HAP-1 (cell line): ENCODE measurements at places on chromosomes 6 and 20.

DNA sequence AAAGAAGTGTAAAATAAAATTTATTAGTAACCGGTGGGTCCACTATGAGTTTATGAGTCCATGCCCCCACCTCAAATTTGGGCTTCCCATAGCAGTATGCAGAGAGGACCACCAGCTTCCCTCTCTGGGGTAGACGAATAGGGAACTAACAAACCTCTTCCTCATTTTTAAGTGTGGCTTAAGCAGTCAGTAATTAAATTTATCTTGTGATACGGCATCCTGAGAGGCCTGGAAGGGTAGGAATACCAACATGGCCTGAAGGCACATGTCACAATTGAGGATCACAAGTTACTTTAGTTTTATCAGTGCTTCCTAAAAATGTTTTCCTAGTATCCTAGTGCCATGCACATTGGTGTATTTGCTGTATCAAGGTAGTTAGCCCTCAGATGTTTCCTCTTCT lies 239.9 kb downstream of the HIVEP2 start:
- DNase-seq = no peak

GRCh38 chr20:50133474-50134217 lies 19.9 kb downstream of the PEDS1 start:
- DNase-seq = no peak

DNA sequence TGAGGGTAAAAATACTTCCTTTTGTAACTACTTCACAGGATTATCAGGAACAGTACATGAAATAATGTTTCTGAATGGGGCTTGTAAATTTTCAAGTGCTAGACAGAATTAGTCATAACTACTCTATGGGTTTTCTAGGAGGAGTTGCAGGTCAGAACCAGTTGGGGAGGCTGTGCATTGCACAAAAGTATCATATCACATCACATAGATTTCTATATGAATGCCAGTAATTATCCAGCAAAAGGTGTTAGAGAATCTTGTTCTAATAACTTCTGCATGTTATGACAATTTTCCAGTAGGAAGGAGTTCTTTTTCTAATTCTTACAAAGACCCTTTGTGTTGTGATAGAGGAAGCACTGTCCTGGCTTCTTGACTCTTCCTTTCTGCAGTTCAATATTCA lies 551.6 kb downstream of the COL12A1 start:
- DNase-seq = no peak

DNA sequence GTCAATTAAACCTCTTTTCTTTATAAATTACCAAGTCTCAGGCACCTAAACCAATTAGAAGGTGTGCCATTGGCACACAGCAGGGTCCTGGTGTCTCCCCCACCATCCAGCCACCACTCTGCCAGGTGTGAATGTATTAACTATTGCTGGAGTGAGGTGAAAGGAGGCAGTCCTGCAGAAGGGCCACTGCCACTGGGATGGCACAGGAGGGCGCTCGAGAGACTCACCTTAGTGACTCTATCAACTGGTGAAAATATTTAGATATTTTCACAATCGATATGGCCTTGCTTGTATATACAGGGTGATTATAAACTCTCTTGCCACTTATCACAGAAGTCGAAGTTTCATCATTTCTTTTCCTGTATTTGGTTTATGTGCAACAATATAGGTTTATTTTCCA lies 145.6 kb upstream of the ESR1 start:
- no peak for DNase-seq

GRCh38 chr20:8212286-8212685 lies 80.2 kb downstream of the PLCB1 start:
- no peak for DNase-seq

DNA sequence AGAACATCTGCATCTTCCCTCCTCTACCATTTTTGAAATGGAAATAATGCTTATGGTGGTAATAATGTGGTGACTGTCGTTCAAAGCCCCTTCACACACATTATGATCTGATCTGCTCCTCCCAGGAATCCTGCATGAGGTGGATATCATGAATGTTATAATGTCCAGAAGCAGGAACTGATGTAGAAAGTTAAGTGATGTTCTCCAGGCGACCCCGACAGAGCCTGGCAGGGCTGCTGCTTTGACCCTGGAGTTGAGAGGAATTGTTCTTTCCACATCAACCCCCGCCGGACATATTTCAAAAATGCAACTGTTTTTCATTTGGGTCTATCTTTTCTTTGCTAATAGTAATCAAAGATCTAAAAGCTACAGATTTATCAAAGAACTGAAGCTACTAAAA lies 131.6 kb downstream of the GMPR start:
- no peak for DNase-seq

DNA sequence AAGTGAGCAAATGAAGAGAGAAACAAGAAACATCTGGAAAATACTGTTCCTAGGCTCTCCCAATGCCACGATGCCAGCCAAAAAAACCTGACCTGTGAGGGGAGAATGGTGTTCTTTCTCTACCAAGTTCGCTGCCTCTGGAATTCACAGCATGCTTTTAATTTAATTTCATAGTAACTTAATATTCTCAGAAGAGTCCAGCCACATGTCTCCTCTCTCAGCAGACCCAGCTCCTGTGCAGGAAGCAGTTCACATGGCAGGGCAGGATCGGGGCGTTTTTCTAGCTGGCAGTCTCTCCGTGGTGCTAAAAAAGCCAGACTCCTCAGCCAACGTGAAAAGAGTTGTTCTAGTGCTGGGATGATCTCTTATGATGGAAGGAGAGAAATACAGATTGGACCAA lies 57.5 kb downstream of the BFSP1 start:
- DNase-seq = no peak

GRCh38 chr6:44676826-44677433 lies 289.4 kb downstream of the CDC5L start:
- DNase-seq = no peak

GRCh38 chr20:44208770-44209169 lies 1.8 kb downstream of the OSER1 start:
- no peak for DNase-seq

- DNase-seq = no peak
Measured at GRCh38 chr6:85408039-85408438, 41.8 kb upstream of the NT5E start.

DNA sequence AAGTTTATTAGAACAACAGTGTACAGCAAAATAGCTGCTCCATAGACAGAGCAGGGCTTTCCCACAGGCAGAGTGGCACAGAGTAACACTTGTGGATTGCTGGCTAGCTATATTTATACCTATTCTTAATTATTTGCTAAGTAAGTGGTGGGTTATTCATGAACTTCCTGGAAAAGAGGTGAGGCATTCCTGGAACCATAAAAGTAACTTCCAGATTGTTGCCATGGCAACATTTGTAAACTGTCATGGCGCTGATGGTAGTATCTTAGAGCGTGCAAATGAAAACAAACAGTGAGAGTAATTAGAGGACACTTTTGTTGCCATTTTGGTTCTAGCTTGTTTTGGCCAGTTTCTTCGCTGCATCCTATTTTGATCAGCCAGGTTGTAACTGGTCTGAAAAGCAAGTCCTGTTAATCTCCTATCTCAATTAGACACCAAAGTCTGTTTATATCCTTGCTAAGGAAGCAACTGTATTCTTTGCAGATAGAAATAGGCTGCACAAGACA lies 23.9 kb downstream of the DEFB114 start:
- no peak for DNase-seq

DNA sequence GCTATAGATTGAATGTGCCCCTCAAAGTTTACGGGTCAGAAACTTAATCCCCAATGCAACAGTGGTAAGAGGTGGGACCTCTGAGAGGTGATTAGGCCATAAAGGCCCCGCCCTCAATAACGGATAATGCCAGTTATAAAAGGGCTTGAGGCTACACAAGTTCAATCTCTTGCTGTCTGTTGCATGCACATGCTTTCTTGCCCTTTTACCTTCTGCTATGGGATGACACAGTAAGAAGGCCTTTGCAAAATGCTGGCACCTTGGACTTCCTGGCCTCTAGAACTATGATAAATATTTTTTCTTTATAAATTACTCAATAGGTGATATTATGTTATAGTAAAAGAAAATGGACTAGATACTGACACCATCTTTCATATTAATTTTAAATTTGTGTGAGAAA lies 806.1 kb downstream of the TENT5A start:
- DNase-seq = no peak

DNA sequence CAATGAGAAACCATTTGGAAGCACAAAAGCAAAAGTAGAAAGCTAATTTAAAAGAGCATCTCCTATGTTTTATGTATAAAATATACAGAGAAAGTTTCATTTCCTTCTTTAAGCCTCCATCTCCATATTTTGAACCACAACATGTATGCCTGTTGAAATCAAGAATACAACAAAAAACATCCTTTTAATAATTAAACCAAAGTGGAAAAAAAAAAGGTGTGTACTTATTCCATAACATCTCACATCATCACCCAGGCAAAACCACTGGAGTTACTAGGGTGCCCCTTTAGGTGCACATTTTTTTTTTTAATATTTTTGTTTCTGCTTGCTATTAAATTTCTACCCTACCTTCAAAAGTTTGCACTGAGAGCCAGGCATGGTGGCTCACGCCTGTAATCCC lies 43.0 kb downstream of the EDN1 start:
- DNase-seq = no peak

GRCh38 chr20:53748821-53749421 lies 155.3 kb upstream of the ZNF217 start:
- no peak for DNase-seq

GRCh38 chr6:50905297-50905696 lies 86.6 kb downstream of the TFAP2B start:
- DNase-seq = no peak

- no peak for DNase-seq
Measured at GRCh38 chr6:14927398-14927797, 318.5 kb upstream of the JARID2 start.

DNA sequence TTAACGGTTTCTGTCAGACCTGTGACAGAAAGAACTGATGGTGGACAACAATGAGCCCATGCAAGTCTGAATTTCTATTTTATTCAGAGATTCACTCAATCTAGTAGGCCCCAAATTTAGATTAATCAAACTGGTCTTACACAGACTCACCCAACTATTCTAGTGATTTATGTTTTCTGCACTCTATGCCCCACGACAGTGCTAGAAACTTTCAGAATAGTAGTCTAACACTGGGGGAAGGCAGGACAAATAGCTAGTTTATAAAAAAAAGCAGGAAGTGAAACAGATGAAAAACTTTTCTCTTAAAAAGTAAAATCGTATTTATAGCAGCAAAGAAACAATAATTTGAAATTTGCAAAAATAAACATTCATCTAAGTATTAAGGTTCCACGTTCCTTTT lies 5.0 kb downstream of the TCP11 start:
- DNase-seq = no peak

- DNase-seq = peak; percentile 42
Measured at GRCh38 chr6:47308552-47309290, 984 bp downstream of the TNFRSF21 start.

GRCh38 chr6:168951217-168951616 lies 302.4 kb downstream of the THBS2 start:
- DNase-seq = no peak

DNA sequence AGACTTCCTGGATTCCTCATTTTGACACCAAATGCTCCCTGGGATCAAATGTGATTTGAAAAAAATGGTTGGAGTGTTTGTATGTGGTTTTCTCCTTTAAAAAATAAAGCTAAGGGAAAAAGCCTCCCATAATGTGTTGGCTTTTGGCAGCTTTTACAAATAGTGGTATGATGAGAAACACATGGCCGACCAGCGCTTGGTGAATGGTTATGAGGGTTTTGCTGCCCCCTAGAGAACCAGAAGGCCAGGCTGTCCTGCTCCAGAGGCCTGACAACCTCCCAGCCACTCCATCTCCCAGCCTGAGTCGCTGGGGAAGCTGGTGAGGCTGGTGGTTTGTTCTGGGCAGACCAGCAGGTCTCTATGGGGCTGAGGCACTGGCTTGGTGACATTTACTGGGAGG lies 69.3 kb downstream of the CLIC5 start:
- DNase-seq = peak; percentile 40

GRCh38 chr6:12848964-12849808 lies 132.6 kb downstream of the PHACTR1 start:
- no peak for DNase-seq

GRCh38 chr20:52365688-52366087 lies 174.1 kb upstream of the ZFP64 start:
- no peak for DNase-seq

DNA sequence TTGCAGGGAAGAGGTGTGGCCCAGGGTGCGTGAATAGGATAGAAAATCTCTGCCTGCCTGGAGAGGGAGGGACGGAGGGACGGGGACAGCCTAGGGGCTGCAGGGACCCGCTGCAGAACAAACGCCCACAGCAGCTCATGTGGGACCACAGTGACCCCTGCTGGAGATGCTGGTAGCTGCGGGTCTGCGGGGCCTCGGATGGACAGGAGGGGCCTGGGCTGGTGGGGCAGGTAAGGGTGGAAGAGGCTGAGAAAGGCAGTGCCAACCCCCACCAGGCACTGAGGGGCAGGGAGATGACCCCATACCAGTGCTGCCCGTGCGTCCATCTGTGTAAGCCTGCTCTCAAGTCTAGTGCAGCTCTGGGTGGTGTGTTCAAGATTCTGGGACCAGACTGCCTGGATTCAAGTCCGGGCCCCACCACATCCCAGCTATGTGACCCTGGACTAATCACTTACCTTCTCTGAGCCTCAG lies 39.4 kb downstream of the KIAA1755 start:
- DNase-seq = peak; percentile 89

DNA sequence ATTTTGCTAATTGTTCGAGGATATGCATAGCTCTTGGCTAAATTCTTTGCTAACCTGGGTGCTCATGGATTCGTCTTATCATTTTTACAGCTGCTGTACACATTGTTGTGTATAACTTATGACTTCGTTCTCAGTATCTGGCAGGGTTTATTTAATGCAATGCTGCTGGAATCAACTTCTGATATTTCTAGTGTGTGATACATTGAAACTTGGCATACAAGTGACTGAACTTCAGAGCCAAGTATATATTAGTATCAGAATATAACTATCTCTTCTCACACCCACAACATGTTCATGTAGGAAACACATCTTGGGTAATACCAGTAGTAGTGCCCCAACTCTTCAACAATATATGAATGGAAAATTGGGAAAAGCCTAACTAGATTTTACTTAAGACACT lies 764.2 kb downstream of the TENT5A start:
- DNase-seq = no peak
